ENCODE measurements at places on chromosomes 6 and 20. TPM values are rescaled to one million over a fixed set of nuclear protein-coding genes. Genes with fewer than 3 reads are reported as not detected.

Gene KIAA1755
- total RNA-seq, result 2.0 TPM

Gene DEFB128
- not detected for total RNA-seq

Gene FAM162B
- not detected for total RNA-seq

Gene CTAGE9
- not detected for total RNA-seq

Gene SLC25A27
- 18.9 TPM for total RNA-seq

Gene STMN3
- 11.6 TPM for total RNA-seq

Gene TBX18
- 32.0 TPM for total RNA-seq

Gene FOXC1
- 88.4 TPM for total RNA-seq

Gene SLC22A2
- not detected for total RNA-seq

Gene CHRNA4
- not detected for total RNA-seq

Gene DDO
- 4.9 TPM for total RNA-seq

Gene SPATA25
- 0.76 TPM for total RNA-seq

Gene TPX2
- total RNA-seq, result 52.8 TPM

Gene MCM8
- 5.4 TPM for total RNA-seq

Gene SYTL3
- total RNA-seq, result 1.9 TPM

Gene NRM
- total RNA-seq, result 3.5 TPM

Gene ELOVL2
- 0.22 TPM for total RNA-seq

Gene OOEP
- 0.43 TPM for total RNA-seq

Gene TMC2
- total RNA-seq, result not detected

Gene CHMP4B
- total RNA-seq, result 42.4 TPM

Gene VEGFA
- 78.4 TPM for total RNA-seq

Gene SLC52A3
- not detected for total RNA-seq

Gene NKX2-2
- total RNA-seq, result not detected

Gene MATN4
- total RNA-seq, result not detected

Gene EDN1
- 0.65 TPM for total RNA-seq

Gene KIFC1
- total RNA-seq, result 15.9 TPM

Gene DEFB123
- total RNA-seq, result not detected

Gene AHCY
- 76.9 TPM for total RNA-seq

Gene CDKAL1
- total RNA-seq, result 25.0 TPM

Gene GABRR1
- not detected for total RNA-seq

Gene HLA-DPB1
- 21.0 TPM for total RNA-seq

Gene ADTRP
- 1.9 TPM for total RNA-seq

Gene BANF2
- total RNA-seq, result not detected
